ENCODE measurements at places on chromosomes 2 and 18. TPM values are rescaled to one million over a fixed set of nuclear protein-coding genes. Genes with fewer than 3 reads are reported as not detected.

TUBB8B gene
- not detected for polyA plus RNA-seq

UXS1 gene
- polyA plus RNA-seq = 108 TPM

MALT1 gene
- polyA plus RNA-seq = 52.1 TPM

DOK6 gene
- 0.06 TPM for polyA plus RNA-seq

EGR4 gene
- not detected for polyA plus RNA-seq

CWC22 gene
- 32.5 TPM for polyA plus RNA-seq

RPRM gene
- polyA plus RNA-seq = not detected

MAB21L4 gene
- not detected for polyA plus RNA-seq

SAG gene
- not detected for polyA plus RNA-seq

ELOA2 gene
- polyA plus RNA-seq = not detected
